Amniotic stem cell (primary cell): ENCODE measurements at places on chromosomes 11 and 22.

GRCh38 chr11:56890584-56891305 is 98.0 kb upstream of the OR5AK2 start:
- no peak for DNase-seq

DNA sequence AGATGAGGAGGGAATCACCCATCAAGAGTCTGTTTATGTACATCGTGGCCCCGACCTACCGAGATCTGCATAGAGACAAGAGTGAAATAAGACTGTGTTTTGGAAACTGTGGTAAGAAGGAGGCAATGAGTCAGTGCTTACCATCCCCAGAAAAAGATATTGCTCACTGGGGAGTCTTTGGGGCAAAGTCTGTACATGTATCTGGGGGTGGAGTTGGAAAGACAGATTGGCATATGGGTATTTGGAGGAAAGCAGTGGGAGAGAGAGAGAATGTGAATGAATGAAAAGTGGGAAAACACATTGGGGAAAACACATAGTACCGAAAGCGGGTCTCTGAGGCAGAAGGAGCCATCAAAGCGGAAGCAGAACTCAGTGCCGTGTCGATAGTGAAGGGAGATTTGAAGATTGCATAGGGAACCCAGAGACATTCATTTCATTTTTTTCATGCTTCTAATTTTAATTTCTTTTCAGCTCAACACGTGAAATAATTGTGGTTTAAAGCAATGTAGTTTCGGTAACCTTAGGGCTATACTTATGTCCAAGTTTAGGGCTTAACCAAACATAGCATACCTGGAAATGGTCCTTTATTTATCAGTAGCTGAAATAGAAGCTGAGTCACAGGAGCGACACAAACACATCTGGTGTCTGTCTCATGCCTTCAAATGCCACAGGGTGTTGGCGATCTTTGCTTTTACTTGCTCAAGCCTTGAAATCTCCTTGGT is 98.6 kb upstream of the CD44 start:
- no peak for DNase-seq

DNA sequence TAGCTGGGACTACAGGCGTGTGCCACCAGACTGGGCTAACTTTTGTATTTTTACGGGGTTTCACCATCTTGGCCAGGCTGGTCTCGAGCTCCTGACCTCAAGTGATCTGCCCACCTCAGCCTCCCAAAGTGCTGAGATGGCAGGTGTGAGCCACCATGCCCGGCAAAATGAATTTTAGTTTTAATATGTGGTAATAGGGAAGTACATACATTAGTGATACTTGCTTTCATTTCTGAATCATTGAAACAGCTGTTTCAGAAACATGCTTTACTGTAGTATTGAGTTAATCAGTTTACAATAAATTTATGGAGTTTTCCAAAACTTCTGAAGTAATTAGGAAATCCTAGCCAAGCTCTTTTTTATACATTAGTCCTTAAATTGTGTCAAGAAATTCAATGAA is 15.6 kb downstream of the PCF11 start:
- DNase-seq, result no peak

GRCh38 chr11:76163289-76163880 is 42.9 kb downstream of the WNT11 start:
- no peak for DNase-seq

DNA sequence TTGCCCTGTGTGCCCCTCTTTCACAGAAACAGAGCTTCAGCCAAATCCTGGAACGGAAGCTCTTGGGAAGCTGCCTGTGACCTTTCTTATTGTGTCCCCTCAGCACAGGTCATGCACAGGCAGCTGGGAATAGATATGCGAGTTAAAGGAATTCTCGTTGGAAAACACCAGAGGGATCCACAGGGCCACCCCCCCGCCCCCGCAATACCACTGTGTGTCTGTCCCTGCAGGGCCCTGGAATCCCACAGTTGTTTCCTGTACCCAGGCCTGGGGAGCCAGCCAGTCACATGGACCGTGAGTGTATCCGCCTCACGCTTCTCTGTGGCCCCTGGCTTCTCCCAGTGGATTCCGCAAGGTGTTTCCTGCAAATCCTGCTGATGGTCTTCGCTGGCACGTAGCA is 29.0 kb downstream of the TIMP3 start:
- DNase-seq, result no peak

DNA sequence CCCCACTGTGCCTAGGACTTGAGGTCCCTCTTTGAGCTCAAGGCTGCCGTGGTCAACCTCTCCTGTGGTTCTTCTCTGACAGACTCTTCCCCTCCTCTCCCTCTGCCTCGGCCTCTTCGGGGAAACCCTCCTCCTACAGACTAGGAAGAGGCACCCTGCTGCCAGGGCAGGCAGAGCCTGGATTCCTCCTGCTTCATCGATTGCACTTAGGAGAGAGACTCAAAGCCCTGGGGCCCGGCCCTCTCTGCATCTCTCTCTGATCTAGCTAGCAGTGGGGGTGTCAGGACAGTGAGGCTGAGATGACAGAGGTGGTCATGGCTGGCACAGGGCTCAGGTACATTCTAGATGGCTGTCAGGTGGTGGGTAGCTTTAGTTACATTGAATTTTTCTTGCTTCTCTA is 63.6 kb upstream of the EMID1 start:
- DNase-seq, result no peak

GRCh38 chr11:119359365-119360214 is 13.1 kb upstream of the MFRP start:
- no peak for DNase-seq

GRCh38 chr22:30079952-30080533 is at the start of gene HORMAD2:
TSS of gene HORMAD2 (plus strand) at chr22:30080464. CDS start at chr22:30093953, 13,489 bp downstream.
- DNase-seq, result no peak

DNA sequence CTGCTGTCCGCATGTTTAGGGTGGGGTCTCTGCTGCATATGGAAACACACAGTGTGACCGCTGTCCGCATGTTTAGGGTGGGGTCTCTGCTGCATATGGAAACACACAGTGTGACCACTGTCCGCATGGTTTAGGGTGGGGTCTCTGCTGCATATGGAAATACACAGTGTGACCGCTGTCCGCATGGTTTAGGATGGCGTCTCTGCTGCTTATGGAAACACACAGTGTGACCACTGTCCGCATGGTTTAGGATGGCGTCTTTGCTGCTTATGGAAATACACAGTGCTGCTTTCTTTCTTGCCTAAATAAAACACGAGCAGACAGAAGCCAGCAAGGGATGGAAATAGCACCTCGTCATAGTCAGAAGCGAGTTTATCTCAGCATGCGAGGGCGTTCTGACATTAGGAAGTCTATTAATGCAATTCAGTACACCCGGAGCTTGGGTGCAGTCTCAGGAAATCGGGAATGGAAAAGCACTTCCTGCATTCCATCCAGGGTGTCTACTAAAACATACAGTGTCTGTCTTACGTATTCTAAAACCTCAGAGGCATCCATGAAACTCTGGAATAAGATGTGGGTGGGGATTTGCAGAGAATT is 32.6 kb upstream of the TOLLIP start:
- no peak for DNase-seq

DNA sequence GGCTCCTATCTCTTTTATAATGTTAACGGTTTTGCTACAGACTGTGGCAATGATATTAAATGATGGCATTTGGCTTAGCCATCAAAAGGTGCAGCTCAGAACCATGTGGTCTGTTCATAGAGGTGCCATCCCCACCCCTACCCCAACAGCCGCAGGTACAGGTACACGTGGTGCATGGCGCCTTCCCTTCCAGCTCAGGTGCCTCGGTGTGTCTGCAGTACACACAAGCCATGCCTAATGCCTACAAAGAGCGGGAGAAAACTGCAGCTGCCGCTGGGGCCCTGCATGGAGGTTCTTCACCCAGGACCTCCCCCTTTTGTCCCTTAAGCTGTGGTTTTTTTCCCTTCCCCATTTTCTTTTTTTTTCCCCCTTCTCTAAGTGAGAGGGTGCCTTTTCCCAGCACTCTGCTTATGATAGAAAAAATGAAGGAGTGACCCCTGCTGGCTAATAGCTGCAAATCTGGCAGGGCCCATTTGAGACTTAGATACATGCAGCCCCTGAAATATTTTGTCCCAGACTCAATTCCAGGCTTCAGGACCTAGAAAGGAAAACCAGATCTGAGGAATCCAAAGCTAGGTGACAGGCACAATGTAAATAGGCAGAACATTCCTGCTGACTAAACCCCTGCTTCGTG is 6.5 kb downstream of the OR52M1 start:
- DNase-seq, result no peak

DNA sequence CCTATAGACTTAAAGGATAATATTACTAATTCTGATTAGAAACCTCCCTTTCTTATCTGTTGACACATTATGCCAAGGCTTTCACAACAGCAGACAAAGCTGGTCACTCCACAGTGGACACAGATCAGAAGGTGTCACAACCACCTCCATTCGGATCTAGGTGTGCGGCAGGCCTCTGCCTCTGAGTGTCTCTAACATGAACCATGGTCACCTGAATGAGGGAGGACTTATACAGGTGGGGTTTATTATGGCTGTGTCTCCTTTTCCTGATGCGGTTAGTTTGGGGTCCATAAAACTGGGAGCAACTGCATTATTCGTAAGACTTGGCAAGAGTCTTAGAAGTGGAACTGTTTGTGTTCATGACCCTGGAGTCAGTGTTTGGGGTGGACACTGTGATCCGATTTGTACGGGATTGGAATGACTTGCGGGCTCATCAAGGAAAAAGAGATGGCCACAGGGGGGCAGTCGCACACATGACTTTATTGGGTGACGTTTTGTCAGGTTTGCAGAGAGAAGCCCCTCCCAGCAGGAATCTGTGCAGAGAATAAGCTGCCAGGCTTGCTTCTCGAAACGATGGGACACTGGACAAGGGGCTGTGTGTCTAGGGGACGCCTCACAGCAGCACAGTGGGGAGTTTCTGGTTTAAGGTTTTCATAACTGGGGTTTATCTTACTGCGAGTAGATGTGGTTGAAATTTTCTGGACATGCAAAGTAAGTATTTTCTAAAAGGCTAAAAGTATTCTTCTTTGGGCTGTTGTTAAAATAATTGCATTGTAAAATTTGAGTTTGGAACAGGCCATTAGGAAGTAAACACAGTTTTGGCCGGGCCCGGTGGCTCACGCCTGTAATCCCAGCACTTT is 90.6 kb downstream of the GAB4 start:
- DNase-seq, result no peak

DNA sequence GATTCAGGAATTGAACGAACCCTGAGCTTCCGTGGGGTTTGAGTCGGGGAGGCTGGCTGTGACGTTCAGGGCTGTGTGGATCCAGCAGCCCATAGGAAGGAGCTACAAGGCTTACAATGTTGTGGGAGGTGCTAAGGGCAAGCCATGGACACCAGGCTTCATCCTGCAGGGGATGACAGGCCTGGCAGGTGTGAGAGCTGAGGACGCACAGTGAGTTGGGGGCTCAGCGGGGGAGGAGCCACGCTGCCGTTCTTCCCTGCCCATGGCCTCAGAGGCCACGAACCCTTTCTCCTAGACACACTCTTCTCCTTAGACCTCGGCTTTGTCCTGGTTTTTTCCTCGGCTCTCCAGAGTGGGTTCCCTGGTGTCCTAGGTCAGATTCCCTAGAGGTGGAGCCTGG is 113.3 kb upstream of the SLC22A12 start:
- DNase-seq, result no peak

DNA sequence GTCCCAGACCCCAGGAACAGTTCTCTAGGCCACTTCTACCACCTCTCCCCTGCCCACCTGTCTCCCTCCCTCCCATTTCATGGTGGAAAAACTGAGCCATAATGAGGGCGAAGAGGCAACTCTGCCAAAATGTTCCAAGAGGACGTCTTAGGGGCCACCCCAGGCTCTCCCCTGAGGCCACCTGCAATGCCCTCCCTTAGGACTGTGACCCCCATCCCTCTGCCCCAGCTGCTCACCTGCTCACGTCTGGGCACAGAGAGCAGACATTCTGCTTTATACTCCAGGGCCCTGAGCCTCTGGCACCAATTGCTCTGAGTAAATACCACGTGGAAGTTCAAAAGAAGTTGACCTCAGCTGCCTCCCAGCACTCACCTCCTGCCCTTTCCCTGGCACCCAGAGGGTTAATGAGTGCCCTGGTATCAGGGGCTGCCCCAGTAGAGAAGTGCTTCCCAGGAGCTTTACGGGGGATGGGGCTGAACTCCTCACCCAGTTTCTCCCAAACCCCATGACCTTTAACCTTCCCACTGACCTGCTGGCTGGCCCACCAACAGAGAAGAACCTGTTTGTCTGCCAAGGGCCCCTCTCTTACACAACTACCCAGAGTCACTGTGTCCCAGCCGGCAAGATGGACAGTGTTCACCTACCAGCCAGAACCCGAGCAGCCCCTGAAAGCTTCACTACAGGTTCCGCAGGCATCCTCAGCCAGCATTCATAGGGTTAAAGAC is 627 bp upstream of the APOA5 start:
- no peak for DNase-seq

- no peak for DNase-seq
Measured at GRCh38 chr22:37416827-37417226, 10.5 kb downstream of the ELFN2 start.

GRCh38 chr22:46965555-46966494 is 203.4 kb downstream of the TBC1D22A start:
- DNase-seq, result no peak

DNA sequence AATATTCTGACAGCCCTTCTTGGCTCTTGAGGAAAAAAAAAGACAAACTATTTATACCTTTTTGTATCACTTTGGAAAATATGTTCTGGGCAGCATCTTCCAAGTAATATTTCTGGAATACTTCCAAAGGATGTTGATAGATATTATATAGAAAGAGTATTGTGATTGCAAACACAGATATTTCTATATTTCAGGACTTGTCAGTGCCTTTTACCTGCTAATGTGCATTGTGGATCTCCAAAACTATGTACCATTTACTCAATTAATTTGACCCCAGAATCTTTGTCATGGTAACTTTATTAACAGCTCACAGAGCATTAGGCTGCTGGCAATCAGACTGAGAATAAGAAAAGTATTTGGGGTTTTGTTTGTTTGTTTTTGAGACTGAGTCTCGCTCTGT is 16.7 kb upstream of the CCND1 start:
- DNase-seq, result no peak

- DNase-seq, result no peak
Measured at GRCh38 chr11:59899532-59899931, 20.9 kb downstream of the OOSP3 start.

GRCh38 chr11:114653148-114653547 is 25.2 kb upstream of the NXPE2 start:
- DNase-seq, result no peak

DNA sequence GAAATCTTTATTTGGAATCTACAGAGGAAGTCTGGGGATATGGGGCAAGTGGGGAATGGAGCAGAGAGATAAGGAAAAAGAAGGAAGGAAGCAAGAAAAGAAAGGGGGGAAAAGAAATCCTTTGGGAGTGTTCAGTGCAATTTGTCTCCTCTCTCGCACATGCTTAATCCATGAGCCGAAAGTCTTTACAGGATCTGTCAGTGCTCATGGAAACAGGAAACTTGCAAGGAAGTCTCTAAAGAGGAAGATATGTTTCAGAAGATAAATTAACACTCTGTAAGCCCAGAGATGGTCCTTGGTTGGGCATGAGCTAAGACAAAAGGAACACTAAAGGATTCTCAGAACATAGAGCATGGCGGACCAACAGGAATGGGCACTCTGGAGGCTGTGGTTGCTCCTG is 47.9 kb upstream of the FLI1 start:
- DNase-seq, result no peak

DNA sequence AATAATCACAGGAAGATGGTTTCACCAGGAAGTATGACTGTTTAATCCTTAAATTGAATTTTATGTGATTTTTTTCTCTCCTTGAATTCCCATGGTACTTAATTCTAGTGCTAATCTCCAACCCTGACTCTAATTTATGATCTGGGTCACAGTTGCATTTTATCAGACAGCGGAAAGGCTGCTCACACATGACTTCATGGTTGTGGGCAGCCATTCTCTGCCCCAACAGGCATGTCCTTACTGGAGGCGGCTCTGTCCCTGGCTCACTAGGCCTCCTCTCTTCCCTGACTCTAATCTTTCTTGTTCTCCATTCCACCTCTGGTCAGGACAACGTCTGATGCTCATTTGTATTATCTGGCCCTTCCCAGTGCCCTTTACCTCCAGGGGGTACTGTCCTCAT is 184.4 kb downstream of the CHST1 start:
- no peak for DNase-seq
